ENCODE measurements at places on chromosomes 16 and 17.

DNA sequence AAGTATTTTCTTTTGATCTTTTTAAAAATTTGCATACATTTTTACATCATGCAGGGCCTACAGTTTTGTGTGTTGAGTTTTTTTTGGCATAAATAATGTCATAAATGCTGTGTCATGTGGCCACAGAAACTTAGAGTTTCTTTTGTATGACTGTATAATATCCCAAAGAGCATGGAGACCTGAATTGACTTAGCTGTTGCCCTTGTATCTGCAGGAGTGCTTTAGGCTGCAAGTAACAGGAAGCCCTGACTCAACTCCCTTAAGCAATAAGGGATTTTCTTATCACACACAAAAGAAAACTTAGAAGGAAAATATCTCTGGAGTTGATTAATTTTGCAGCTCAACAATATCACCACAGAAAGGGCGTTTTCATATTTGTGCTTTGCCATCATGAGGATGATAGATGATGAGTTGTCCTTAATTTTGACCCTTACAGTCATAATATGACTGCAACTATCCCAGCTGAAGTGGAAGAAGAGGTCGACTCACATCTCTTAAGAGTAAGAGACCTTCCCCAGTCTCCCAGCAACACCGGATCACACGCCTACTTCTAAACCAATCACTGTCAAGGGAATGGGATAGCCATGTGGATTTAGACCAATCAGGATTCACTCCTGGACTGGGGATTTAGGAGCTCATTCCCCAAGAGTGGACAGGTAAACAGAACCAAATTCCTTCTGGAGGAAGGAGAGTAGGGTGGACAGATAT, 138.9 kb downstream of the GSG1L start:
- DNase-seq, result no peak

DNA sequence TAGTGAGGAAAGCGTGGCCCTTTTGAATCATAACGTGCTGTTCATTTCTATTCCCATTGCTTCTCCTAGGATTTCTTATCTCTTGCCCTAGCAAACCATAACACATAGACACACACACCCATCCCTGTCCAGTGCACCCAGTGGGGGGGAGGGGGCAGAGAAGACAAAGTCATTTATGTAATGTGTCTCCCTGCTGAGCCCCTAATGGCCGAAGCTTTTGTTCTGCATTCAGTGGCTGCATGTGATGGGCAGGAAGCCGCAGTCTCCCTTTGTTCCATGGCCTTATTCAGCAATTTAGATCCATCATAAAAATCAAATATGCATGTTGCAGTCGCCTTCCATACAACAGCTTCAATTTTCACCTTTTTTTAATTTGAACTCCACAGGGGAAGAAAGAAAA, 325.4 kb downstream of the ZFHX3 start:
- no peak for DNase-seq

GRCh38 chr17:82257473-82257872, 16.0 kb downstream of the CSNK1D start:
- DNase-seq, result no peak

DNA sequence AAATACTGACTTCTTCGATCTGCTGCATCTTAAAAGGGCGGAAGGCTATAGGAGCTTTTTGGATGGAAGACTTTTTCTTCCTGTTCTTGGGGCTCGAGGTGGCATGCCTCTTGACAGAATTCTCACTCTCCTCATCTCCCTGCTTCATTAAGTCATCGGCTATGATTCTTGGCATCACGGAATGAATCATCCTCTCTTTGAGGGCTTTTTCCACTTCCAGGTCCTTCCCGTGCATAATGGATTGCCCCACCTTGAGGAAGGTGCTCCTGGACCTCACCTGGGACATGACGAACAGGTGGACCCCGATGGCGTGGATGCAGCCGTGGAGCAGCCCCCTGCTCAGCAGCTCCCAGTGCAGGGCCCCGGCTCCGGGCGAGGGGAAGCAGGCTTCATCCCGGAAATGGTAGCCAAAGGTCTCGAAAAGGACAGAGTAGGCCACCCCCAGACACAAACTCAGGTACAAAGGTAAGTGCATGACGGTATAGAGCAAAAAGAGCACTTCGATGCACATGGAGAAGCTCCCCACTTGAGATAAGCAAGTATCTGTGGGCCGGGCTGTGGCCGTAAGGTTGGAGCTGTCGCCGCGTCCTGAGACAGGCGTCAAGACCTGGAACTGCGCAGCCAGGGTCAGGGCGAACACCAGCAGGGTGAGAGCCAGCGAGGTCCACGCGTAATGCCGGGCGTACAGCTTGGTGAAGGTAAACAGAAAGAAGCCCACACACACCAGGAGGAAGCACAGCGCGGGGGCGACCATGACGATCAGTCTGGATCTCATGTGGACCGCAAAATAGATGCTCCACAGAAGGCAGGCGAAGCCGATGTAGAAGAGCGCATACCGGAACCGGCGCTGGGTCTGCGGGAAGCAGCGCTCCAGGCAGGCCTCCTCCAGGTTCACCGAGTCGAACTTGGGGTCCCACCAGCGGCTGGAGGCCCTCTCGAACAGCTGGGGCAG, 1.7 kb downstream of the ADCY9 start:
- no peak for DNase-seq

DNA sequence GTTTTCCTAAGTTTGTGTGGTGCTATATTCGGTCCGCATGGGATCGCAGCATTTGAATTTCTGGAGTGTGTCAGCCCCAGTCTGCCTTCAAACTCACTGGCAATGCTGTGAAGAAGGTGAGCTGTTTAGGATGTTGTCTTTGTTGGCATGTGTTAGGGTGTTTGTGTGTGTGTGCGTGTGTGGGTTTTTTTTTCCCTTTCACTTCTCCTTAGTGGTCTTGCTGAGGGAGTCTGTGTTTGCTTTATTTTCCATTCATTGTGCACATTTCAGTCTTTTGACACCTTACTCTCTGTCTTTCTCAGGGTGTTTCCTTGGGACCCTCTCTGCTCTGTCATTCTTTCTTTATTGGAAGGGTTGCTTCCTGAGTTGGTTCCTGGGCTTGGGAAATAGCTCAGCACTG, 27.7 kb upstream of the RBFOX1 start:
- no peak for DNase-seq

- DNase-seq, result no peak
Measured at GRCh38 chr16:74463888-74464287, 42.6 kb upstream of the CLEC18B start.

GRCh38 chr17:332023-332422, 20.6 kb downstream of the RPH3AL start:
- no peak for DNase-seq
